DMS53 (cell line): ENCODE measurements at places on chromosomes 6 and 20.
A peak's percentile ranks its signal among the peaks of the same experiment; 100 is the strongest.

DNA sequence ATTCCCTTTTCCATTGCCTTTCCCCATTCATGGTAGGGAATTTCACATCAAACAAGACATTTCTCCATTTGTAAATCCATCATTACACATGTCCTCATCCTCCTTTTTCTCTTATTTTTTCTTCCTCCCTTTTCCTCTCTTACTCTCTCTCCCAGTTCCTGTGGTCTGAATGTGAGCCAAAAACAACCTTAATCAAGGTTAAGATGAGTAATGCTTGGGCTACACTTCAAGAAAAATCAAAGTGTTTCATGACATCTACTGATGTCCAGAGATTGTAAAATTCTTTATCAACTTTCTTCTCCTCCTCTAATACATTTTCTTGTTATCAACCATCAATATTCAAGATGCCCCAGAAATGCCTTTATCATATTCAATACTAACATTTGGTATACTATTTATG lies 208.0 kb upstream of the PRND start:
- DNase-seq: no peak

DNA sequence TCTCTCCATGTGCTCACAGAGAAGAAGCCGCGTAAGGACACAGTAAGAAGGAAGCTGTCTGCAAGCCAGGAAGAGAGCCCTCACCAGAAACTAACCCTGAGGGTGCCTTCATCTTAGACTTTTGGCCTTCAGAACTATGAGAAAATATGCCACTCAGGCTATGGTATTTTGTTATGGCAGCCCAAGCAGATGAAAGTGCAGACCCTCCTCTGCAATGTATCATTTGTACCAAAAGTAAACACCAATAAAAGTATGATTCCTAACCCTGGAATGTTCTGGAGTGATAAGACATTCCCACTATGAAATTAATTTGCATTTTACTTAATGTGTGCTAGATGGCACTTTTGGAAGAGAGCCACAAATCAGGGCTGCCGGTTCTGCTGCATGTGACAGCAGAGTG lies 594.3 kb downstream of the UTRN start:
- no peak for DNase-seq

DNA sequence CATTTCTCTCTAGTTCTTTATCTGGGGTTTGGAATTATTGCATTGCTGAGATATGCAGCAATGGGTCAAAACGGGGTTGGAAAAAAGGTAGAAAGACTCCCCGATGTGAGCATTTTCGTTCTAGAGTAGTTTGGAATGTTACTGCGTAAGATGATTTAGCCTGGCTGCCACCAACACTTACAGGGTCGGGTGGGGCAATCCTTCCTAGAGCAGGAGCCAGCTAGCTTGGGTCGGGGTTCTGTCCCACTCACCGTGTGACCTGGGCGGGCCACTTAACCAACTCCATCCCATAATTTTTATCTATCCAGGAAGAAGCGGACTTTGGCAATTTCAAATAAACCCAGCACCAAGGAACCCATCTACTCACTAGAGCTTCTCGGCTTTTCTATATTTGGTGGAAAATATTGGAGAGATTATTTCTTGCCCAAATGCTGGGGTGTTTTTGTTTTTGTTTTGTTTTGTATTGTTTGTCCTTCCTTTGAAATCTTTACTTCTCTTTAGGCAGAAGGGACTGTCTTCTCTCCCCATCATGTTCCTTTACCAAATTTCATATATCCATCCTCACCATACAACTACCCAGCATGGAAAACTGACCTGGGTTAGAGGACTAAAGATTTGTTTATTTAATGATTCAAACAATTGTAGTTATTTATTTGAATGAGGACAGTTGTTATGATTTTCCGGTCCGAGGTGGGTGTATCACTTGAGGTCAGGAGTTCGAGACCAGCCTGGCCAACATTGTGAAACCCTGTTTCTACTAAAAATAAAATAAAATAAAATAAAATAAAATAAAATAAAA lies 72.4 kb downstream of the GPX5 start:
- no peak for DNase-seq

GRCh38 chr6:161228921-161229591 lies 44.8 kb downstream of the AGPAT4 start:
- DNase-seq: no peak

DNA sequence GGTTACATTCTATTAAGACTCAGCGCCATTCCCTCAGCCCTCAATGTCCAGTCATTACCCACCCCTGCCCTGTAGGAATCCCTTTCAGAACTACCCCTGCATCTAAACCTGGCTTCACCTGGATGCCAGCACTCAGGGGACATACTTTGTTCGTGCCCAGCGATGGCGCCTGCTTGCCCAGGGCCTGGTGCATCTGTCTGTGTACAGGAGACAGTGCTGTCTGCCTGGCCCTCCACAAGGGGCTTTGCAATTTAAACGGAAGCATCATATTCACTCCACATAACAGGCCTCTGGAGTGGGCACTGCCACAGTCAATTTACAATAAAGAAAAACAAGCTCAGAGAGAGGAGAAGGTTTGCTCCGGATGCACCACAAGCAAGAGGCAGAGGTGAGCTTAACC lies 4.6 kb downstream of the RSPO4 start:
- no peak for DNase-seq

DNA sequence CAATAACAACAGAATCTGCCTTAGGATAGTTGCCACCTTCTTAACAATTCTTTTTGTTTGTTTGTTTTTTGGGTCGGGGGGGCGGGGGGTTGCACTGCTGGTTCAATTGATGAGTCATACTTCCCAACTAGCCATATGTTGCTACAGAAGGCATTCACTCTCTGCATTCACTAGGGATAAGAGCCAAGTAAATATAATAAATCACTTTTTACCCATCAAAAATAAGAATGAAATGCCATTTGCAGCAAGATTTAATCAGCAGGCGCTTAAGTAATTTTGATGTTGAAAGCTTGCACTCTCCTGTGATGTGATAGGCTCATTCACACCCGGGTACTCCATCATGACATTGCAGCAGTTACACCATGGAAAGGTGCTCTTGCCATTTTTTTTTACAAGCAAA lies 209.8 kb downstream of the HIVEP2 start:
- DNase-seq: peak; percentile 56

GRCh38 chr6:39428152-39428551 lies 105.7 kb upstream of the KCNK16 start:
- no peak for DNase-seq

- peak; percentile 73 for DNase-seq
Measured at GRCh38 chr6:31070711-31071197, 41.6 kb downstream of the C6orf15 start.

DNA sequence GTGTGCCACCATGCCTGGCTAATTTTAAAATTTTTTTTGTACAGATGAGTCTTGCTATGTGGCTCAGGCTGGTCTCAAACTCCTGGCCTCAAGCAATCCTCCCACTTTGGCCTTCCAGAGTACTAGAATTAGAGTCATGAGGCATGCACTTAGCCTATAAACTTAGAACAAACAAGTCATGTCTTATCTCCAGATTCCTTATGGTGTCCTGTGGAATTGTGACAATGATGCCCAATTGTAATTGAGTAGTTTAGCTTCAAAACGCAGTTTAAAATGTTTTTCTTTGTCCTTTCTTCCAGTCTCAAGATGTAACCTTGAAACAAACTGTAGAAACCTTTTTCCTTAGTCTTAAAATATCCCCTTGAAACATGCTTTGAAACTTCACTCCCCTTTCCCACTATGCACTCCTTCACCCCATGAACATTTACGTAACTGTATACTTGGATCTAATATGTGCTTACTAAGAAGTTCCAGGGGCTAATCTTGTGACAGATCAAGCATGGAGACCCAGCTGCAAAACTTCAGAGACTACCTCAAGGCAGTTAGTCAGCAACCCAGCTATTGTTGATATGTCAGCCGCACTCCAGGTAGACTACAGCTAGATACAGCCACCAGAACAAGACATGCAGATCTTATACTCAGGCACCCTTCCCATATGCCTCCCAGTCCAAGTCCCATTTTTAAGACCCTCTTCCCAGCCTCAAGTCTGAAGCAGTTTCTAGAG lies 46.2 kb downstream of the MAN1A1 start:
- DNase-seq: no peak

- no peak for DNase-seq
Measured at GRCh38 chr20:49523767-49524360, 41.4 kb upstream of the KCNB1 start.

DNA sequence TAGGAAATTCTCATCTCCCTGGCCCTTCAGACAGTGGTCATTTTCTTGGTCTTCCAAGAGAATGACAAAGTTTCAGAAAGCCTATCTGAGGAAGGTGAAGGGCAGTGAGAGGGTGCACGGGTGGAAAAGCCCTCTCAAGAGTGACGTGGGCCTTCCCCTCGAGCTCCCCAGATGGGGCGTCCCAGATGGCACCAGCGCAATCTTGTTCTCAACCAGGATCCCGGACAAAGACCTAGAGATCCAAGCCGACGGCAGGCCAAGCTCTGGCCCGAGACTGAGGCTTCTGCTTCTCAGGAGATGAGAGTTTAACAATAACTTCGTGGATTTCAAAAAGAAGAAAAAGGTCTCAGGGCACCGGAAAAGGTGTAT lies 797 bp upstream of the ZNF133 start:
- DNase-seq: peak; percentile 73

DNA sequence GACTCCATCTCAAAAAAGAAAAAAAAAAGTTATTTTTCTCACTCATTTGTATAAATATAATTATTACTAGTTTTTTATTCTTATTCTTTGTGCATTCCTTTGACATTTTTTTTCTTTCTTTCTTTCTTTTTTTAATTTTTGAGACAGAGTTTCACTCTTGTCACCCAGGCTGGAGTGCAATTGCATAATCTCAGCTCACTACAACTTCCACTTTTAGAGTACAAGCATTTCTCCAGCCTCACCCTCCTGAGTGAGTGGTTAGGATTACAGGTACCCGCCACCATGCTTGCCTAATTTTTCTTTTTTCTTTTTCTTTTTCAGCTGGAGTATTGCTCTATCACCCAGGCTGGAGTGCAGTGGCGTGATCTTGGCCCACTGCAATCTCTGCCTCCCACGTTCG lies 51.4 kb upstream of the JARID2 start:
- DNase-seq: no peak

- DNase-seq: no peak
Measured at GRCh38 chr6:96927660-96928059, 3.1 kb downstream of the KLHL32 start.

- DNase-seq: no peak
Measured at GRCh38 chr6:45377043-45377553, 636 bp downstream of the SUPT3H start.

DNA sequence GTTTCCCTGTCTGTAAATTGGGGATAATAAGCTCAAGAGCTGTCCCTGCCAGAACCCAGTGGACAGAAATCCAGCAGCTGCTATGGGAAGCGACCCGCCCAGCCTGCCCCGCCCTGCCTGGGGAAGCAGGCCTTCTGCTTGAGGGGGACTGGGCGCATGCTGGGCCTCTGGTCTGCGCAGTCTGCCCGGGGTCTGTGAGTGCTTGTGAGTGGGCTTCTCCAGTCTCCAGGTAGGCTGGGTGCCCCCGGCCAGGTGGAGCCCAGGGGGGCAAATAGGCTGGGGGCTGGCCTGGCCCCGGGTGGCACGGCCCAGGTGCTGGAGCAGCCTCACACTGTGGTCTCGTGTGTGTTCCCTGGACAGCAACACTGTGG lies 648 bp upstream of the RBBP8NL start:
- DNase-seq: no peak

GRCh38 chr6:27279513-27280063 lies 32.1 kb downstream of the PRSS16 start:
- no peak for DNase-seq

DNA sequence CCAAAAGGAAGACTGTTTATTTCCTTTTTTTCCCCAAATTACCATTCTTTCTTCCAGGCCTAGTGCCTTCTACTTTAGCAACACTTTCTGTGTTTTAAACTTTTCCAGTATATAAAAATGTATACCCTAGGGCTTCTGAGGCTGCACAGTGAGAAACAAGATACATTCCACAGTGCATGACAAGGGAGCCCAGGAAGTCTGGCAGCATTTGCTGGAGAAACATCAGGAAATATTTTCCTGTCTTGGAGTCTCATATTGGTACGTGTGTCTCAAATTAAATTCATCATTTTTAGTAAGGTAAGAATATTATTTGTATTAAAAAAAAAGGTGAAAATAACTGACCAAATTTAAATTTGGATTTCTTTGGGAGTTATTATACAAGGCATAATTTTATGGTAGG lies 662.6 kb downstream of the RFPL4B start:
- DNase-seq: no peak

DNA sequence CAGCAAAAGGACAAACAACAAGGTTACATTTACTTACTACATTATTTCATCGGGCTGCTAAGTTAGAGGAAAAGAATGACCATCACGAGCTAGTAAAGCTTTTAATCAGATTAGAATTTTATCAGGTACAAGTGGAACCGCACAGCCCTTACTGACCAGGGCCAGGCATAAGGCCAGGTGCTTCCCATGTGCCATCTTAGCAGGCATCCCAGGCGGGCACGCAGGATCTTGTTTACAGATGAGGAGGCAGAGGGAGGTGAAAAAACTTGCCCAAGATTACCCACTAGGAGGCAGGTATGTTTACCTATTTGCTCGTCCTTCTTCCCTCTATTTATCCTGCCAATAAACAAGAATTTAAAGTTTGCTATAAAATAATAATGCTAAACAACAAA lies 10.7 kb downstream of the EZR start:
- no peak for DNase-seq

- DNase-seq: peak; percentile 4
Measured at GRCh38 chr6:37799263-37799644, 20.3 kb upstream of the ZFAND3 start.

- DNase-seq: peak; percentile 49
Measured at GRCh38 chr20:5056801-5057599, 55.7 kb upstream of the SLC23A2 start.

- DNase-seq: no peak
Measured at GRCh38 chr20:21516861-21517565, 3.1 kb upstream of the NKX2-2 start.

GRCh38 chr6:138028893-138029292 lies 78.3 kb downstream of the PERP start:
- no peak for DNase-seq

DNA sequence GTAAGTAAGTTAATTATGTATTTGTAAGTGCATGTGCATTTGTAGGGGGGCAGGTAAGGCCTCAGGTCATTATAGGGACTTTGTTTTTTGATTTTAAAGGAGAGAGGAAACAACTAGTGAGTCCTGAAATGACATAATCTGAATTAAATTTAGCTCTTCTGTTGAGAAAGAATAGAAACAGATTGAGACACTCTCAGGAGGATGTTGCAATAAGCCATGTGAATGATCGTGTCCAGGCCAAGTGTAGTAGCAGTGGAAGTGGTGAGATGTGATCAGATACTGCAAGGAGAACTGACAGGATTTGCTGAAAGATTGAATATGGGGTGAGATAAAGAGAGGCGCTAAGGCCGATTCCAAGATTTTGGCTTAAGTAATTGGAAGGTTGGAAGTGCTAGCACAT lies 2.6 kb upstream of the CENPW start:
- no peak for DNase-seq

- no peak for DNase-seq
Measured at GRCh38 chr6:167394820-167395219, 69.9 kb downstream of the TTLL2 start.

GRCh38 chr6:3250231-3250675 lies 8.5 kb upstream of the PSMG4 start:
- peak; percentile 9 for DNase-seq
